ENCODE measurements at places on chromosomes 3 and 15. TPM values are rescaled to one million over a fixed set of nuclear protein-coding genes. Genes with fewer than 3 reads are reported as not detected.

GRCh38 chr3:170679190-170679589 lies 93.3 kb upstream of the SLC7A14 start:
- DNase-seq, result no peak

DNA sequence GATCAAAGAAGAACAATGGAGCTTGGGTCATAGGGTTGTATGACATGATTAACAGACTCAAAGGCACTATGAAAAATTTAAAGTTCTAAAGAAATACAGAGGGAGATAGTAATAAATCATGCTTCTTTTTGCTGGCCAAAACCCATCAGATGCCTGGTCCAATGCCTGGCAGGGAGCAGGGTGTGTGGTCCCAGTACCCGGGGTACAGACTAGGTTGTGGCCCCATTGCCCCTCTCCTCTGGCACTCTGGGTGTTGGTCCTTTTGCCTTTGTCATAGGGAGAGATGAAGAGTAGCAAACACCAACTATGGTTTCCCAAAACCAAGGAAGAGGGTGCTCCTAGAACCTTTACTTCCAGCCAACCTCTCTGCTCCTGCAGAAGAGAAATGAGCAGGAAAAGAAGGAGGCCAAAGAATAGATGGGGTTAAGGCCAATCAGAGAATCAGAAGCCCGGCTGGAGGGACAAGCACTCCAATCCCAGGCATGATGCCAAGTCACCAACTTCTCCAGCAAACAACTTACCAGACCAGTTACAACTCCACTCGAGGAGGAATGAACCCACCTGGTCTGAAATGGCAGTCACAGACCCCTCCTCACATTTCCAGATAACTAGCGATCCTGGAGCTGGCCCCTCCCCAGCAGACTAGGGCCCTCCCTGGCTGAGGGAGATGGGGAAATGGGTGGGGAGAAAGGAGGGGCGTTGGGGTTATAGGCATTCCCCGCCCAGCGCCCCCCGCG lies 1.8 kb downstream of the IGDCC3 start:
- DNase-seq, result no peak

GRCh38 chr15:59618406-59618805 lies 6.8 kb downstream of the GCNT3 start:
- DNase-seq, result no peak

- DNase-seq, result no peak
Observed at GRCh38 chr15:77426871-77427270, 6.2 kb downstream of the HMG20A start.

DNA sequence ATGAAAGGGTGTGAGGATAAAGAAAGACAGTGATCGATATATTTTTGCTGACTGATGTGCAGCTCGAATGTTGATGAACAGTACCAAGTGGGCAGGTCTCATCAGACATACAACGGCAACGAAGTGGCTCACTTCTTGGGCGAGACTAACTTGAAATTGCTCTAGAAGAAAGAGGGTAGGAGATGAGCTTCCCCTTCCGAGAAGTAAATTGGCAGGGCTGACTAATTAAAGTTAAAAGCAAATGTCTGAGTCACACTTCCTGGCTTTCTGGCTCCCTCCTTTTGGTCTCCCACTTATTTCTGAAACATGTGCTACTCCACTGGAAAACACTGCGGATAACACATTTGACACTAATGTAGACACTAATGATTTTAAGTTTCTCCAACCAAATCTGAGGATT lies 228.3 kb downstream of the ABHD5 start:
- DNase-seq, result no peak

GRCh38 chr3:2826036-2826435 lies 284.1 kb downstream of the IL5RA start:
- peak; percentile 95 for DNase-seq

The OXSM gene
- 16.0 TPM for total RNA-seq

The AHSG gene
- total RNA-seq, result not detected

The GPR149 gene
- total RNA-seq, result 3.2 TPM

The LINGO1 gene
- total RNA-seq, result 8.8 TPM
